ENCODE measurements at places on chromosomes 1 and 21.
A peak's percentile ranks its signal among the peaks of the same experiment; 100 is the strongest.

DNA sequence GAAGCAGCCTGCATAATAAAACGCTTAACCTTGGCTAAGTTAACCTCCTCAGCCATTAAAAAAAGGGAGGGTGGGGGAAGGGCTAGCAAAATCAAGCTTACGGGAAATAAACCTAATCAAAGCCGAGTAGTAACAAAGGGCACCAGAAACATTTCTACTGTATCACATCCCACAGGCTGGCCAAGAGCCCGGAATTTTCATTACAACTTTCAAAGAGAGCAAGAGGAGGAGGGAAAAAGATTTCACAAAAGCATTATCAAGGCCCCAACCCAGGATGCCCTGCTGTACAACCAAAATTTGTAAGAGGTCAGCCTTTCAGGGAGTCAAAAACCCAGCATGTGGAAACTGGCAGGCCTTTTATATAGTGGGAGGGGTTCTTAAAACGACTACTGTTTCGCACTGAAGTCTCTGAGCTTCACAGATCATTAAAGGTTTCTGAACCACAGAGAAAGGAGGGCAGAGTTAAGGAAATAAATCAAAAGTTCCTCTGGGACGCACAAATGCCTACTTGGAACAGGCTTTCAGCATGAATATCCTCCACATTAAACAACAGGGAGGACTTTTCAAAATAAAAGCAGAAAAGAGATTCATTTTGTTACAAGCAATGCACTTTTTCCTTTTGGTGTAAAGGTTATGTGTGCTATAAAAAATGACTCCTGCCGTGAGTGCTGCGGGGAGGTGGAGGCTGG, 90.4 kb downstream of the SLC45A1 start:
- peak; percentile 90 for DNase-seq

DNA sequence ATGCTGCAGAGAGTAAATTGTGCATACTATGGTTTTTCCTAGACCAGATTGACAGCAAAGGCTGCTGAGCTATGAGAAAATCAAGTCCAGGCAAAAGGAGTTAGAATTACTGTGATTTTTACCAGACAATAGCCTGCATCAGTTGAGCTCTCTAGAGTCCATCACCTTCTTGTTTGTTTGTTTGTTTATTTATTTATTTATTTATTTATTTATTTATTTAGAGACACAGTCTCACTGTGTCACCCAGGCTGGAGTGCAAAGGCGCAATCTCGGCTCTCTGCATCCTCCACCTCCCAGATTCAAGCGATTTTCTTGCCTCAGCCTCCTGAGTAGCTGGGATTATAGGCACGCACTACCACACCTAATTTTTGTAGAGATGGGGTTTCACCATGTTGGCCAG, 24.2 kb upstream of the ABCB10 start:
- DNase-seq, result no peak

DNA sequence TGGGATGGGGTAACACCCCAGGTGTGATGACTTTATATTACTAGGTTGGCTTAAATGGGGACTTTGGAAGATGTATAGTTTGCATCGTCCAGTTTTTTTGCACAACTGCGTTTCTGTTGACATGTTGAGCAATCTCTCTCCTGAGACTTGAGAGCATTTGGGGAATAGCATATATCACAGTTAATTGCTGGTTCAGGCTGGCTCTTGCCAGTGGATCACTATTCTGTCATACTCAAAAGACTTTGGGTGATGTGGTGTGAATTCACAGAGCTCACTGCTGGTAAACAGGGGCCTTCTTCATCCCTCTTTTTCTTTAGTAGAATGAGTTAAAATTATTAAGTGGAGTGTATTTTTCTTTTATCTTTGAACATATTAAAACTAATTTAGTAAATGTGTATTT, 44.3 kb downstream of the LHX9 start:
- no peak for DNase-seq

DNA sequence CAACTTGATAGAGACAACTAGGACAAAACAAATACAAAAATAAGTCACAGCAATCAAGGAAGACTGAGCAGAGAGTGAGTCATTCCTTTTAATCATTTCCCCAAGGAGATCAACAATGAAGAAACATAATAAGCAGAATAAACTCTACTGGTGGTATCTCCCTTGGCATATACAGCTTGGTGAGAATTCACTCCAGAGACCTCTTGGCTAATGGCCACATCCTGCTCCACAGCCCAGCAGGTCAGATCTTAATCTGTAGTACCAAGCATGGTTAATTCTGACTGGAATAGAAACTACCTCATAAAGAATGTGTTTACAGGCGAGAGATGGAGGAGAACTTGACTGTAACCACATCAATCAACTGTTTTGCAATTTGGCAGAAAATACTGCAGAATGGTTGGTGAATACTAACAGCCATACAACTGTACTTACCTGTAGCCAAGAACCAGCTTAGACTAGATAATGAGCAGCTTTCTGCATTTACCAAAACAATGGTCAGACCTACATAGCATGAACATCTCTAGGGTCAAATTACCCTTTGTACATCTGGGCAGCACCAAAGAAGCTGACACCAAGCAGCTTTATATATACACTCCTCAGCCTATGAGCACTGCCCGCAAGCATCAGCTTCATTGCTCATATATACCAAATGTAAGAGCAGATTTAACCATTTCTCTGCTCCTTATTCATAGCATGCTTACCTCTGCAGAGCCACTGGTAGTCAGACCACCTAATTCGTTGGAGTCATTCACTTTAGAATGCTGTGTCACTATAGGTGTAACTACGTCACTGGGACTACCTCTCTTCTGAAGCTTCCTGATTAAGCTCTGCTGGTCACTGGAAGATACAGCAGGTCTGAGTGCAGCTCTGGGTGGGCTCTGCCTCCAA, 51.0 kb downstream of the KIAA0319L start:
- peak; percentile 82 for DNase-seq

All from AG10803 (cell line).